Myocyte (in vitro differentiated cells): ENCODE measurements at places on chromosomes 3 and 15. TPM values are rescaled to one million over a fixed set of nuclear protein-coding genes. Genes with fewer than 3 reads are reported as not detected.

DNA sequence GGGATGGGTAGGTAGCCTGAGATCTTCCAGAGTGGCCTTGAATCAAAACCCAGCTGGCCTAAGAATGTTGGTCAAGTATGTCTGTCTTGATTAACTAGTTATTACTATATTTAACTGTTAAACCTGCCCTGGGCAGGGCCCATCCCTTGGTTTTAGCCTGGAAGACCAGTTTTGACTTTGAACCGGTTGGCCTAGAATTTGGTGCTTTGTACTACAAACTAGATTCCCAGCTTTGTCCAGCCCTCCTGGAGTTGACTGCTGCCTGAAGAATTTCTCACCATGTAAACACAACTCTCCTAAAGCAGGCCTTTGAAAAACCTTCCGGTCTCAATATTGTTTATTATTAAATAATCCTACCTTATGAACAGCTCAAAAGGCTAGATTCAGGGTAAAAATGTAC, 16.0 kb downstream of the C15orf62 start:
- DNase-seq, result no peak

DNA sequence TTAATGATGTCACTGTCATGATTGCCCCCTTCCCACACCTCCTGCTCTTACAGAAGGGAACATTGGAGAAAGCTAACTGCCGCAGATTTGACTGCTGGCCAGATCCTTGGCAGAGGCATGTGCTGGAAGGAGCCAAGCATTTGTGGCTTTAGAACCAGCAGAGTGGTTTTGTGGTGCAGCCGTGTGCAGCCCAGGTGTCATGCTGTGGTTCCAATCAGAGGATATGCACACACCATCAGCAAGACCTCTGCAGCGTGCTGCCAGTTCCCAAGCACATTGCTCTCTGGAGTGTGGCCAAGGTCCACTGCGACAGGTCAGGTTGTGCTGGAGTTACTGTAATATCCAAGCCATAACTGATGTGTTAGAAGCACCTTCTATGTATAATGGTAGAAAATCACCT, 61.6 kb downstream of the OTOL1 start:
- DNase-seq, result peak; percentile 78

GRCh38 chr3:147816752-147817151, 407.6 kb downstream of the ZIC1 start:
- DNase-seq, result peak; percentile 39

GRCh38 chr3:41144631-41145030, 54.7 kb upstream of the CTNNB1 start:
- no peak for DNase-seq

DNA sequence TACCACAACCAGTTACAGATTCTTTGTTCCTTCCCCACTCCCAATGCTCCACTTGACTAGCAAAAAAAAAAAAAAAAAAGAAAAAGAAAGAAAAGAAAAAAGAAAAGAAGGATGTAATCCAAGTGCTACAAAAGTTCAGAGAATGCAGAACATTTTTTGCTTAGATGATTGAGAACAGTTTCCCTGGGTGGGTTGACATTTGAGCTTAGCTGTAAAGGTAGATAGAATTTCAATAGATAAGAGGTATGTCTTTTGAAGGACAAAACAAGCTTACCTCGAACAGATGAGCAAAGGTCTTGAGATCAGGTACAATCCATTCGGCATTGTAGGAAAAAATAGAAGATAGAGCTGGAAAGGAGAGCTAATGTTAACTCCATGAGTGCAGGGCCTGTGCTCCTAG, 344.6 kb upstream of the NECTIN3 start:
- no peak for DNase-seq

DNA sequence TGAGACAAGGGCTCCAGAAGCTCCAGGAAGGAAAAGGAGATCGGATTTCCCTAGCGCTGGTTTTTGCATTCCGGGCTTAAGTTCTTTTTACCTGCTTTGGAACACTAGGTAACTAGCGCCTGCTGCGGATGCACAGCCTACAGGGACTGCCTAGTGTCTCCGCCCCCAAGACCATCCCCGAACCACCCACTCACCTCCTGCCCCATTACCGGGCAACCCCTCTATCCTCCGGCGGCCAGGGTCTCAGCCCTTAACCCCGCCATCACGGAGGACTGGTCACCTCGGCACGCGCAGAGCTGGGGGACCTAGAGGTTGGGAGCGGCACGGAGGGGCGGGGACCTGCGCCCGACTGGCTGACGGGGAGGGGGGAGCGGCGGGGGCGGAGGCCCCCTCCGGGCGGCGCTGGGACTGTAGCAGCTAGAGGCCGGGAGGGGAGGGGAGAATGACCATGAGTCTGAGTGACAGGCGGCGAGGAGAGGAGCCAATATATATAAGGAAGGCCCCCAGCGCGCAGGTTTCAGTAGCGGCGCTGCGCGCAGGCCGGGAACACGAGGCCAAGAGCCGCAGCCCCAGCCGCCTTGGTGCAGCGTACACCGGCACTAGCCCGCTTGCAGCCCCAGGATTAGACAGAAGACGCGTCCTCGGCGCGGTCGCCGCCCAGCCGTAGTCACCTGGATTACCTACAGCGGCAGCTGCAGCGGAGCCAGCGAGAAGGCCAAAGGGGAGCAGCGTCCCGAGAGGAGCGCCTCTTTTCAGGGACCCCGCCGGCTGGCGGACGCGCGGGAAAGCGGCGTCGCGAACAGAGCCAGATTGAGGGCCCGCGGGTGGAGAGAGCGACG, at the start of gene DLL4:
Gene DLL4, plus strand, starts transcription at position 520 of the 839 bp plus-strand sequence. CDS start 329 bp downstream, outside the sequence.
- peak; percentile 37 for DNase-seq

DNA sequence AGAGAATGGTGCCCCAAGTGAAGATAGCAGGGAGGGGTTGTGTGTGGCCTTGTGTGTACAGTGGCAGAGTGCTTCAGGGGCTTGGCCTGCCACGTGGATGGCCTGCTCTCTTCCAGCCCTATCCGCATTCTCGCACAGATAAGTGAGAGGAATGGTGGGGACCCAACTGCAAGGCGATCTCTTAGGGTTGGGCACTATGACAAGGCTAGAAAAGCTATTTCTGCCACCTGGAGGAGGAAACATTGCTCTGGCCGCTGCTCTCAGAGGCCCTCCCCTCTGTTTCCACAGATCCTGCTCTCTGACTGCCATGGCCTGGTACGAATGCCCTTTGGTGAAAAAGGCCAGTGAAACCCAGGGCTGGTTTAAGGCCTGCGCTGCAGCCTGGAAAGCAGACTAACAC, 20.6 kb downstream of the EEFSEC start:
- DNase-seq, result no peak

DNA sequence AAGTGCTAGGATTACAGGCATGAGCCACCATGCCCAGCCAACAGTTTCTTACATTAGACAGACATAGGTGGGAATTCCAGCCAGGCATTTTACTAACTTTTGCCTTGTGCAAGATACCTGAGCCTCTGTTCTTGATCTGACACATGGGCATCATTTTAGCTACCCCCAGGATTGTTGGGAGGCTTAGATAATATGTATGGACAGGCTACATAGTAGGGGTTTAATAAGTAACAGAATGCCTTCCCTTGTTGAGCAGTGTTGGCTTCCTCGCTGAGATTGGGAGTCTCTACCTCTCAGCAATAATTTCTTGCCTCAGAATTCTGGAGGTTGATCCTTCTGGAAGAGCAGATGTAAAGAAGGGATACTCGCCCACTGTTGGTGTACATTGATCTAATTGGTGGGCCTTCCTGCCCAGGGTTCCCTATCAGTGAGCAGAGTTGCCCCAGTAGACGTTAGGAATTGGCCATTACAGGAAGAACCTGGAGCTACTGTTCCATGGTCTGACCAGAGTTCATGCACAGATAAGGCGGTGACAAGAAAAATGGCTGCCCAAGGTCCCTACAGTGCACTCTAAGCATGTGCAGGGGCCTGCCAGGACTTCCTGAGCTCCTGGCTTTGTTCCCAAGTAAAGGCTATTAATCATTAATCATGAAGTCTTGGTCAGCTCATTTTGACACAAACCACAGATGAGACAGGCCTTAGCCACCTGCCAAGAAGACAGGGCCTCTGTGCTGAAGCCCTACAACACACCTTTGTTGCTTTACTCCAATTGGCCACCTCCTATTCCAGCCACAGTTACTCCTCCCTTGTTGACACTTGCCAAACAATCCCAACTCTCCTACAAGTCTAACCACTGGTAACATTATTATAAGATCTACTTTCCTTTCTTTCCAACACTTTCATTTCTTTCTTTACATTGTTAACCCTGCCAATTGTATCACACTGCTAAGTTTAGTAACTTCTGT, 5.0 kb upstream of the IL17RE start:
- DNase-seq, result peak; percentile 64

DNA sequence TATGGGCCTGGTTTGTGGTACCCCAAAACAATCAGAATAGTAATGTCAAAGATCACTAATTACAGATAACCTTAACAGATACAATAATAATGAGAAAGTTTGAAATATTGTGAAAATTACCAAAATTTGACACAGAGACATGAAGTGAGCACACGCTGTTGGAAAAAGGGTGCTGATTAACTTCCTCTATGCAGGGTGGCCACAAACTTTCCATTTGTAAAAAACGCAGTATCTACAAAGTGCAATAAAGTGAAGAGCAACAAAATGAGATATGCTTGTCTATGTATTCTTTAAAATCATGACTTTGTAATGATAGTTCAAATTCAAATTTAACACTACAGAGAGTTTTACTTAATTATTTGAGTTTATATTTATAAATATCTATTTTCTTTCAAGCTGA, 7.6 kb upstream of the TIGIT start:
- DNase-seq, result no peak

DNA sequence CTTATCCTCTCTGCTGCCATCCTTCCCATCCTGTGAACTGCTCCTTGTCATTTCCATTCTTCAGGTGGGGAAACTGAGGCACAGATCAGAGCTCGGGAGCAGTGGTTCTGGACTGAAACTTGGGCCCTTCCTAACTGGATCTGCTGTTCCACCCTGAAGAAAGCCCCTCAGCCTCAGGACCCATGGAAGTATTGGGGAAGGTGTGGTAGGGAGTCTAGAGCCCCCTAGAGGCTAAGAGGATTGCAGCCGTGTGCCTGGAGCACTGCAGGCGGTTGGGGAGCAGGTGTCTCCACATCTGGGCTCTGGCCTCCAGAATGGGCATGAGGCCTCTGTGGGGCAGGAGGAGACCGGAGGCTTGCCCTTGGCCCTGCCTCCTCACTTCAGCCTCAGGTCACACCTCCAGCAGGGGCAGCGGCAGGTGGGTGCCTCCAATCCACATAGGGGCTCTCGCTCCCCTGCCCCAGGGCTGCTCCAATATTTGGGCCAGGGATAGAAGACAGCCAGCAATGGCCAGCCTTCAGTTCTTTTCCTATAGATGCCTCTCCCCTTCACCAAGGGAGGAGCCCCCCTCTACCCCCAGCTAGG, 28.1 kb downstream of the DNAJB8 start:
- DNase-seq, result no peak

DNA sequence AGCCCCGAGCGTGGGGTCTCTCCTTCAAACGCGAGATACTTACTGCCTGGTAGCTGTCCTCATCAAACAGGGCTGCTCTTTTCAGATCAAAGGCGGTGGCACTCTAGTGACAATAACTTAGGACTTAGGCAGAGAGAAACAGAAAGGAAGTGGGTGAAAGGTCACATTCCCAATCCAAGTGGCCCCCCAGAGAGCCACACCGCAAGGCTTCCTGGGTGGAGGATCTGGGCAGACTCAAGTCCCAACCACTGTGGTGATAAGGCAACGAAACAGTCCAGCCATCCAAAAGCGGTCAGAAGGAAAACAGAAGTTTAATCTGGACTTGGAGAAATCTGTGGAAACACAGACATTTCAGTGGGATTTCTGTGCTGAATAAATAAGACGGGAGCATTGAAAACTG, 227.2 kb downstream of the ADAMTS17 start:
- no peak for DNase-seq

DNA sequence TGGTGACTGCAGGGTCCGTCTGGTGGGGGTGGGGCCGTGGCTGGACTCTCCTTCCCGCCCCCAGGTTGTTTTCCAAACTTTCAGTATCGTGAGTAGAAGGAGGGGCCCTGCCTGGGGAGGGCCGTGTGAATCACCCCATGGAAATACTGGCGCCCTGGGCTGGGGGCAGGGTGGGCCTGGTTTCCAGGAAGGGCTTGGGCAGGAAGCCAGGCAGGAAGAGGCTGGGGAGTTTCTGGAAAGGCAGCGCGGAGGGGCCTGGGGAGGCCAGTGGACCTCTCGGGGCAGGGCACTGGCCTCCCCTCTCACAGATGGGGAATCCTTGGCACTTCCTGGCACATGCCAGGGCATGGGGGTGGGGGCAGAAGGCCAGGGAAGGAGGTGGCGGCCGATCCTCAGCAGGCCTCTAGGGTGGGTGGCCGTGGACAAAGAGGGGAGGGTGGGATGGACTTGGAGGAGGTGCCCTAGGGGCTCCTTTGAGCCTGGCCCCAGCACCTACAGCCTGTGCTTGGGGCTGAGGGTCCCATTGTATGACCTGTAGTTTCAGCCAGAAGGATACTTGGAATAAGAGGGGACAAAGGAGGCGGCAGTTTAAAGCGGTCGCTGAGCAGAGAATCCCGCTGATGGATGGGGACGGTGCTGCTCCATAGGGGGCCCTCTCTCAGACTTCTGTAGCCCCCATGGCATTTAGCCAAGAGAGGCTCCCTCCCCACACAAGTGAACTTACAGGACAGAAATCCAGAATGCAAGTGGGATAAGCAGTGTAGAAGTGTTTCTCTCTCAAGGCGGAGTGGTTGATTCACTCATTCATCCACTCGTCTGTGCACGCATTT, 56.5 kb upstream of the GATA2 start:
- DNase-seq, result peak; percentile 14

DNA sequence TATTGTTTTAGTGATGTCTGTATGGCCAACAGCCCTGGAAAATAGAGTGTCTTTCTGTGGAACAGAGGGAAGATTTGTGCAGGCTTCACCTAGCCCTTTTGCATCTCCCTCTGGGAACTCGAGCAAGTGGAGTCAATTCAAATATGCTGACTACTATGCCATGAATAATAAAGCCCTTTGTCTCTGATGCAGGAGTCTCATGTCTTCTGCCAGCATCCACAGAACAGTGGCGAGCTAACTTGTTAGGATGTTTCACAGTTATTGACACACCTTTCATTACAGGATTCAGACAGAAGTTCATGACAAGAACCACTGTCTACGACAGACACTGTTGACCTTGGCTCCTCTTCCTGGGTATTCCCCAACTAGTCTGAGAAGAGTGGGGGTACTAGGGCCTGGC, 15.6 kb upstream of the CCDC54 start:
- DNase-seq, result no peak

DNA sequence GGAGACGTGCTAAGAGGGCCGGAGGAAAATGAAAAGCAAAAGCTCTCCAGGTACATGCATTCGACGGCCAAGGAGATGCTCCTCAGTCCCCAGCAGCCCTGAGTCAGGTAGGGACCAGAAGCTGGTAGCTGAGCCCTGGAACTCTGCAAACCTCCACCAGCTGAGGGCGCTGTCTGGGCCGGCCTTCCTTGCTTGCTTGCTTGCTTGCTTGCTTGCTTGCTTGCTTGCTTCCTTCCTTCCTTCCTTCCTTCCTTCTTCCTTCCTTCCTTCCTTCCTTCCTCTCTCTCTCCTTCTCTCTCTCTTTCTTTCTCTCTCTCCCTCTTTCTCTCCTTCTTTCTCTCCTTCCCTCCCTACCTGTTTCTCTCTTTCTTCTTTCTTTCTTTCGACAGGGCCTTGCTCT, 94.6 kb upstream of the RASGRF1 start:
- no peak for DNase-seq

The POPDC2 gene
- total RNA-seq, result 3.5 and 4.2 TPM in 2 replicates

The MRAS gene
- 429 and 482 TPM in 2 replicates for total RNA-seq

The GOLGA8H gene
- 0.05 and 0.31 TPM in 2 replicates for total RNA-seq

The STRA6 gene
- not detected in 2 replicates for total RNA-seq

The TMEM212 gene
- not detected in 2 replicates for total RNA-seq

The MBD4 gene
- 15.9 and 16.1 TPM in 2 replicates for total RNA-seq

The PRR20G gene
- not detected in 2 replicates for total RNA-seq
